ENCODE measurements at places on chromosomes 1 and 21. TPM values are rescaled to one million over a fixed set of nuclear protein-coding genes. Genes with fewer than 3 reads are reported as not detected.

The SAMSN1 gene
- total RNA-seq: 47.5 TPM

GRCh38 chr1:115211071-115211745 lies 121.9 kb upstream of the TSPAN2 start:
- DNase-seq: no peak

GRCh38 chr1:237562242-237562823 lies 328.4 kb downstream of the ZP4 start:
- no peak for DNase-seq

The DPT gene
- total RNA-seq: not detected

DNA sequence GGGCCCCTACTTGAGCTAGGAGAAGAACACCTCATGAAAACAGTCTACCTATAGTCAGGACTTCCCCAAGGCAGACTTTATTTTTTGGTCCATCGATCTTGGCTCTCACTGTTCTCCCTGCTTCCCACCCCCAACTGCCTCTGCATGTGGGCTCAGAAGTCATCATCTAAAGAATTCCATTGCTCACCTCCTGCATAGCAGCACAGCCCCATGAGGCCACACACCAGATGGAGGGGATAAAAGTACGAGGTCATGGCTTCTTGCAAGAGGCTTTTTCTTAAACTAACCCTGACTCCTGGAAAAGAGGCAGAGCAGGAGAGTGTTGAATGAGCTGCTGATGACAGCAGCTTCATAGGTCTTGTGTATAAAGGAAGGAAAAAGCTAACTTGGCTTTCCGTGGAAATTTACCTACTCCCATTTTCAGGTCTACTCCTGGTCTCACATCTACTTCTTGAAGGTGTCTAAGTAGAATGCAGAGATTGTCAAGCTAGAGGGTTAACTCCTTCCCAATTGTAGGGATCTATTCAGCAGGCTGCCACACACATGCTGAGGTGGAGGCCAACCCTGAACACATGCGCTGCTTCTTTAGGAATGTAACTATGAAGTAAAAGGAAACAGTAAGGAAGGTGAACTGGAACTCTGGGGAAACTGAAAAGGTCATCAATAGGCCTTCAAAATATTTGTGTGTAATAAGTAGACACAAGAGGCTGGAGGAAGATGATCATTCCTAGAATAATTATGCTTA lies 18.7 kb downstream of the WNT2B start:
- no peak for DNase-seq

- DNase-seq: no peak
Observed at GRCh38 chr1:201156819-201157218, 2.5 kb upstream of the TMEM9 start.
